Fibroblast of skin of abdomen (primary cell): ENCODE measurements at places on chromosomes 1 and 21.

DNA sequence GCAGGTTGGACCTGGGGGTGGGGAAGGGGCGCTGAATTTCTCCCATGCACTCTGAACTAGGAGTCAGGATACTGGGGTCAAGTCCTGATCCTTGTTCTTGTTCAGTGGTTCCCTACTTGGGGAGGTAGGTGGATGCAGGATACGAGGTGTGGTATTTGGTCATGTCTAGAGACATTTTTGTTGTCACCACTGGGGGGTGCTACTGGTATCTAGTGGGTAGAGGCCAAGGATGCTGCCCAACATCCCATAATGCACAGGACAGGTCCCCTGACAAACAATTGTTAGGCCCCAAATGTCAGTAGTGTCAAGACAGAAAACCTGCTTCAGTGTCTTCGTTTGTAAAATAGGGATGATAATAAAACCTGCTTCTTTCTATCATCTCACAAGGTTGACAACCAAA is 259.0 kb upstream of the FOXD3 start:
- no peak for DNase-seq

- DNase-seq: no peak
Measured at GRCh38 chr1:166017395-166017794, 149.4 kb downstream of the FAM78B start.

GRCh38 chr1:207990876-207991582 is 80.1 kb upstream of the CD34 start:
- no peak for DNase-seq

DNA sequence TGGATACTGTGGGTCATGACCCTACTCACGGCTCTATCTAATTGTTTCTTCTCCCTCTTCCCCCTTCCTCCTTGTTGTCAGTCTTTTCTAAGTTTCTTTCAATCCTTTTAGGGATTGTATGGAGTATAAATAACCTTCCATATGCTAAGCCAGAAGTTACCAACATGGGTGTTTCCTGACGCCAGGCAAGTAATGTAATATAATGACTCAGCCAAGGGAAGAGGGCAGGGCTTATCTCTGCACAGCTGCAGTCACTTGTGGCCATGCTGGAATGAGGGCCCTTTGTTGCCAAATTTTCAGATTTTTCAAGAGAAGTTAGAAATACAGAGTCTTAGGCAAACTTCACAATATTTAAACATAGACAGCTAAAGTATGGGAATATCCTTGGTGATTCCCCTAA is 194.6 kb downstream of the ST6GALNAC3 start:
- peak; percentile 85 for DNase-seq

DNA sequence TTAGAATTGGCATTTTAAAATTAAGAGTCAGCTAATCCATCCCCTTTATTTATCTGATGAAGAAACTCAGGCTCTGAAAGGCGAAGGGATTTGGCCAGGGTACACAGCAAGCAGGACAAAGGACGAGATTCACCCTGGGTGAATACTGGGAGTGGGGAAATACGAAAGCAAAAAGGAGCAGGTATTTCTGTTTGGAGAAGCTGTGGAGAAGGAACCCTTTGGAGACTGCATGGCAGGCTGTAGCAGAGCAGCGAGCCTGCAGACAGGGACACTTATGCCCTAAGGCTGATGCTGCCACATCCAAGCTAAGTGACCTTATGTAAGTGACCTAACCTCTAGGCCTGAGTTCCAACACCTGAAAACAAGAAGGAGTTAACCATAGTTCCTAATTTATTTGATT is 207.2 kb upstream of the C1orf87 start:
- DNase-seq: no peak

GRCh38 chr1:3689138-3689750 is 36.9 kb downstream of the TP73 start:
- no peak for DNase-seq

GRCh38 chr21:25456672-25457071 is 150.6 kb downstream of the MRPL39 start:
- DNase-seq: peak; percentile 51

DNA sequence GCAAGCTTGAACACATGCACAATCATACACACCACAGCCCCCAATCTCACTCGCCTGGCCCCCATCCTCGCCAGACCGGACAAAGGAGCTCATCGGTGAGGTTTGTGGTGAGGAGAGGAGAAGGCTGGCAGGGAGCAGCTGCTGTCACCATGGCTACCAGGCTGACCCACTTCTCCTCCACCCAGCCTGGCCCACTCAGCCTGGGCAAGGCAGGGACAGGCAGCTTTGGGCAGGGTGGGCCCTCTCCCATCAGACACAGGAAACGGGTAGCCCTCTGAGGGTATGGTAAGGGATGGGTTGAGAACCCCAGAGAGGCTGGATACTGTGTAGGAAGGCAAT is 15.9 kb downstream of the RIMS3 start:
- no peak for DNase-seq

- peak; percentile 74 for DNase-seq
Measured at GRCh38 chr1:243598433-243598832, 251.6 kb downstream of the AKT3 start.

DNA sequence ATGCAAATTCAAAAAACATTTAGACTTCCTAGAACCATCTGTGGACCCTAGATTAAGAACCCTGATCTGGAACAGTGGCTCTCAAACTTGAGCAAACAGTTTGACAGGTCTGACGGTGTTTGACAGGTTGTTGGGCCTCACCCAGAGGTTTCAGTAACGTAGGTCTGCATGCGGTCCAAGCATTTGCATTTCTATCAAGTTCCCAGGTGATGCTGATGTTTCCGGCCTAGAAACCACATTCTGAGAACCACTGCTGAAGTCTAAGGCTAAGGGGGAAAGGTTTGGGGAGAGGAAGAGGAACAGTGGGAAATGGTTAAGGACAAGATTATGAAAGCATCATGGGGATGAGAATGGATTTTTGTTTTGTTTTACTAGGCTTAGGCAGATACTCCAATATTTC is 48.6 kb downstream of the MDM4 start:
- DNase-seq: no peak

DNA sequence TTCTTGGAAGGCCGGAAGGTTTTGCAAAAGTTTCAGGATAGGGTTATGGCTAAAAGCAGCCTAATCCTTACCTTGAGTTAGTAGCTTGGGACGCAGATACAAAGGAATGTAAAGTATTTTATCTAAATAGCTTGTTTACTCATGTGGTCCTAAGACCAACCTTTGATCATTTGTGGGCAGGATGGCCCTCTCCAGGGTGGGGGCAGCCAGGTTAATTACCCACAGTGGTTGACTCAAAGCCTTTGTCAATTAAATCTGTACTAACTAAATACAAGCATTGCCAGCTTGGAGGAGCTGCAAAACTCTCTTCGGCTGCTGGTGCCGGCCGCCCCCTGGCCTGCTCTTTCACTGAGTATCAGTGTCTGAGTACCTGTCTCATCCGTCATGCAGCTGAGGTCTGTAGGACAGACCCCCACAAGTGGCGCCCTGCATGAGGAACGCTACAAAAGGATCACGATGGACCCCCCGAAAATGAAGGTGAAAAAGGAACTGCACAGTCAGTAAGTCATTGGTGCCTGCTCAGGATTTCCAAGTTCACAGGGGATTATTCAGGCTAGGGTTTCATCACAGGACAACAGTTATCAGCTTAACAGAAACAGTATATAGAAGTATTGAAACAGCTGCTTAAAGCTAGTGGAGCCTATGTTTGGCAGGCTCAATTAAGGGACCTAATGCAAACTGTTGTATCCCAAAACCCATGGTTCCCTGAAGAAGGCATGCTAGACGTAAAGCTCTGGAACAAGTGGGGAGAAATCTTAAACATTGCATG is 212.5 kb upstream of the MAP1LC3C start:
- DNase-seq: no peak

GRCh38 chr1:160428655-160429054 is 28.3 kb downstream of the VANGL2 start:
- peak; percentile 54 for DNase-seq

- DNase-seq: no peak
Measured at GRCh38 chr1:147825586-147825985, 65.2 kb upstream of the GJA5 start.

- DNase-seq: no peak
Measured at GRCh38 chr1:98478121-98478520, 183.4 kb upstream of the SNX7 start.

DNA sequence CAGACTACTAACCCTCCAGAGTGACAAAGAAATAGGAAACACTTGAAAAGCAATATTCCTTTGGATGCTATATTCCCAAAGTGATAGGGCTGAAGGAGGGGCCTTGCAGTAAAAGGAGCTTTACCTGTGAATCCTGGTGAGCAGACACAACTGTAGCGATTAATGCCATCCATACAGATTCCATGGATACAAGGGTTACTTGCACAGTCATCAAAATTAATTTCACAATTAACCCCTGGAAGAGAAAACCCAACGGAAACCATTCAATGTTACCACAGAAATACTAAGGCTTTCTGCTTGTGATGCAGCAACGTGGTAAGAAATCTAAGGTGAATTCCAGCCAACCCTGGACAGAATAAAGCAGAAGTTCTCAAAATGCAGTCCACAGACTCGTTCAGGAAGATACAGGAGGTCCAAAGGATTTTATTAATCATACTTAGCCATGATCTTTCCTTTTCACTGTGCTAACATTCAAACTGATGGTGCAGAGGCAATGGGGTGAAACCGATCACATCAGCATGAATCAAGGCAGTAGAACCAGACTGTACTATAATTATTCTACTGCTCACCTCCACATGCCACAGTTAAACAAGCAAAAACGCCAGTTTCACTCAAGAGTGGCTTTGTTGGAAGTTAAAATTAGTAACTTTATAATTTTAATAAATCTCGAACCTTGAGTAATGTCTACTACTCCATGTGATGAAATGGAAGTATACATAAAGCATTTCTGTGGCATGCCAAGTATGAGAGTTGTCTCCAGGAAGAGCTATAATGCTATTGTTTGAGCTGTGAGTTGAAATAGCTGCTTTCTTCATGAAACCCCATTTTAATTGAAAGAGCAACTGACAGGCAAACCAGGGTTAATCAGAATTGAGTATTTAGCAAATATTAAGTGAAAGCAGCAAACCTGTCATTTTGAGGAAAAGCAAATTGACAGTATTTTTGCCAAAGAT is 63.2 kb upstream of the ADAM30 start:
- peak; percentile 24 for DNase-seq
